ENCODE measurements at places on chromosomes 3 and 15. TPM values are rescaled to one million over a fixed set of nuclear protein-coding genes. Genes with fewer than 3 reads are reported as not detected.

GRCh38 chr3:179599531-179599930 lies 4.9 kb downstream of the MRPL47 start:
- H3K4me3 ChIP-seq, result no peak overlapping the region
- no peak for DNase-seq
- peaks cover 12% of the 10 kb centered on the region for H3K4me1 ChIP-seq

GRCh38 chr15:91408476-91409076 lies 308.5 kb downstream of the SV2B start:
- H3K27ac ChIP-seq, result no peak overlapping the region
- peak; percentile 58 for DNase-seq
- H3K27me3 ChIP-seq, result no peaks in the 10 kb centered on the region
- H3K36me3 ChIP-seq, result no peaks in the 10 kb centered on the region

- no peak overlapping the region for H3K27ac ChIP-seq
- H3K36me3 ChIP-seq, result no peaks in the 10 kb centered on the region
- no peak for DNase-seq
- no peaks in the 10 kb centered on the region for H3K27me3 ChIP-seq
- H3K4me3 ChIP-seq, result no peak overlapping the region
- H3K4me1 ChIP-seq, result no peaks in the 10 kb centered on the region
These were observed 259.1 kb upstream of the ARPP21 start for GRCh38 chr3:35380196-35380595.

- no peaks in the 10 kb centered on the region for H3K36me3 ChIP-seq
- H3K27me3 ChIP-seq, result no peaks in the 10 kb centered on the region
- no peak overlapping the region for H3K27ac ChIP-seq
These were observed 18.6 kb upstream of the SLC2A2 start for GRCh38 chr3:171044835-171045793.

- H3K4me1 ChIP-seq, result peaks cover 33% of the 10 kb centered on the region
- no peaks in the 10 kb centered on the region for H3K36me3 ChIP-seq
- H3K27me3 ChIP-seq, result no peaks in the 10 kb centered on the region
These were observed 33.3 kb downstream of the PLD1 start for GRCh38 chr3:171776839-171777583.

DNA sequence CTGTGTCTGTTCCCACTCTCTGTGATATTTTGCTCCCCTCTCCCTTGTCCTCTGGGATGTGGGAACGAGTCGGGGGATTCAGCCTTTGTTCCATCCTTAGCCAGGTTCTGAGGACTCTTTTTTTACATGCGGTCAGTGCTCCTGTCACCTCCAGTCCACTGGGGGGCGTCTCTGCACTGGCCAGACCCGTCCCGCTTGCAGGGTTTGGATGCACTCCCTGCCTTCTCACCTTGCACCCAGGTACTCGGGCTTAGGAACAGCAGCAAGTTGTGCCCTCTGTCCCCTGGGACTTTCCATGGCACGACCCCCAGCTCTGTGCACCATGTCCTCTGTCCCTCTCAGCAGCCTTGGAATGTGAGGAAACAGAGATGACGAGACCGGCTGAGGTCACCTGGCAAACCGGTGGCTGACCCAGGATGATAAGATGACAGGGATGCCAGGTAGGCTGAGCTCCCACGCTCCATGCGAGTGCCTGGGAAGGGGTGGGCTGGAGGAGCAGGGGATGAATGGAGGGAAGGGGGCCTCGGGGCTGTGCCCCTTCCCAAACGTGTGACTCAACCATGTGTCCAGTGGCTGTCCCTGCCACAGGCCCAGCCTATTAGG lies 27.3 kb upstream of the FGD5 start:
- peaks cover 4% of the 10 kb centered on the region for H3K4me1 ChIP-seq
- peak; percentile 71 for DNase-seq
- H3K4me3 ChIP-seq, result no peak overlapping the region

GRCh38 chr3:59407425-59407824 lies 357.6 kb upstream of the CFAP20DC start:
- no peak for DNase-seq
- no peaks in the 10 kb centered on the region for H3K36me3 ChIP-seq
- H3K27me3 ChIP-seq, result no peaks in the 10 kb centered on the region
- no peak overlapping the region for H3K27ac ChIP-seq
- H3K4me3 ChIP-seq, result no peak overlapping the region

- no peak overlapping the region for H3K4me3 ChIP-seq
- H3K27me3 ChIP-seq, result no peaks in the 10 kb centered on the region
- no peak for DNase-seq
- no peaks in the 10 kb centered on the region for H3K36me3 ChIP-seq
- no peak overlapping the region for H3K27ac ChIP-seq
- no peaks in the 10 kb centered on the region for H3K4me1 ChIP-seq
These were observed 175.1 kb downstream of the MFSD1 start for GRCh38 chr3:158976966-158977365.

DNA sequence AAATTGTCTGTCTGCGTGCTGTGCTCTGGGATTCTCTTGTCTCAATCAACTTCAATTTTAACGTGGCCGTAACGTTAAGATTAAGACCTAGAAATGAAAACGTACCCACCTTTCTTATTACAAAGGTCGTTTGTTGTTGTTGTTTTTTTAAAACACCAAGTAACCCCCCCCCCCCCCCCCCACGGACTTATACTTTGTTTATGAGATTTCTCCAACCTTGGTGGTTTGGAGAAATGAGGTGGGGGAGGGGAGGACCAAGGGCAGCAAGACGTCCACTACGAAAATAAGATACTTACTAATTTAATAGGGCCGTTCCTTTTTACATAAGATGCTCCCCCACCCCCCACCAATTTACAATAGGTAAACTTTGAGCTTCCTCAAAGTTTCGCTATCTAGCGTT lies 244.4 kb upstream of the TOPAZ1 start:
- no peak overlapping the region for H3K4me3 ChIP-seq
- no peaks in the 10 kb centered on the region for H3K36me3 ChIP-seq
- no peak for DNase-seq
- H3K4me1 ChIP-seq, result peaks cover 50% of the 10 kb centered on the region
- H3K27me3 ChIP-seq, result peaks cover 100% of the 10 kb centered on the region

DNA sequence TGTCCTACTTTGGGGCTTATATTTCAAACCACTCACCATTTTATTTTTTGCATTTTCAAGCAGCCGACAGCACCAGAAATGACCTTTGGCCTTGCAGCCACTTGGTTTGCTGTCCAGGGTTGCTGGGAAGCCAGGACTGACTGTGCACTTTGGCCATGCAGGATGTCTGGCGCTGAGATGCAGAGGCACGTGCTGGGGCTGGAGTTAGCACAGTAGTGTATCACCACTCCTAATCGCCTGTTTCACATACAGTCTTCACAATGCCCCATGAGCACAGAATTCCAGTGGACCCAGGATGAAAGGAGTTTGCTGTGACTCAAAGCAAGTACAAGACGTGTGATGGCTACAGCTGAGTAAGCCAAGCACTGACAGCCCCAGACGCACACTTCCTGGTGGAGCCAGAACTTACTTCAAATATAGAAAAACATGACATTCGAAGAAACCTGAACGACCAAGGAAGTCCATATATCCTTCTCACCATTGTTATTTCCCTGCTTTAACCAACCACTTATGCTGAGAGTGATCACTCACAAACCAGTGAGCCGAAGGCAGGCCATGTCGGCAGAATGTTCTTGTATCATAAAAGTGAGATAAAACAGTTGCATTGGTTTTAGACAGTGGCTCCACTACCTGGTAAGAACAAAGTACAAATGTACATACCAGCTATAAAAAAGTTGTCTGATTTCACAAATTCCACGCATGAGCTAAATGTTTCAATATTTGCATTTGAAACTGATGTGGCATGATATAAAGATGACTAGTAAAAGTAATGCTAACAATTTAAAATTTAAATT lies 16.0 kb downstream of the OCA2 start:
- H3K27me3 ChIP-seq, result no peaks in the 10 kb centered on the region
- H3K4me1 ChIP-seq, result no peaks in the 10 kb centered on the region
- DNase-seq, result no peak
- H3K36me3 ChIP-seq, result no peaks in the 10 kb centered on the region
- no peak overlapping the region for H3K4me3 ChIP-seq

- H3K27me3 ChIP-seq, result no peaks in the 10 kb centered on the region
- no peak overlapping the region for H3K4me3 ChIP-seq
- H3K36me3 ChIP-seq, result no peaks in the 10 kb centered on the region
- H3K27ac ChIP-seq, result no peak overlapping the region
- no peak for DNase-seq
These were observed 129.5 kb downstream of the LIPC start for GRCh38 chr15:58561321-58561720.

GRCh38 chr15:70054884-70055387 lies 42.8 kb downstream of the TLE3 start:
- no peak for DNase-seq
- H3K27me3 ChIP-seq, result no peaks in the 10 kb centered on the region
- no peak overlapping the region for H3K4me3 ChIP-seq
- no peaks in the 10 kb centered on the region for H3K4me1 ChIP-seq
- no peak overlapping the region for H3K27ac ChIP-seq
- no peaks in the 10 kb centered on the region for H3K36me3 ChIP-seq

DNA sequence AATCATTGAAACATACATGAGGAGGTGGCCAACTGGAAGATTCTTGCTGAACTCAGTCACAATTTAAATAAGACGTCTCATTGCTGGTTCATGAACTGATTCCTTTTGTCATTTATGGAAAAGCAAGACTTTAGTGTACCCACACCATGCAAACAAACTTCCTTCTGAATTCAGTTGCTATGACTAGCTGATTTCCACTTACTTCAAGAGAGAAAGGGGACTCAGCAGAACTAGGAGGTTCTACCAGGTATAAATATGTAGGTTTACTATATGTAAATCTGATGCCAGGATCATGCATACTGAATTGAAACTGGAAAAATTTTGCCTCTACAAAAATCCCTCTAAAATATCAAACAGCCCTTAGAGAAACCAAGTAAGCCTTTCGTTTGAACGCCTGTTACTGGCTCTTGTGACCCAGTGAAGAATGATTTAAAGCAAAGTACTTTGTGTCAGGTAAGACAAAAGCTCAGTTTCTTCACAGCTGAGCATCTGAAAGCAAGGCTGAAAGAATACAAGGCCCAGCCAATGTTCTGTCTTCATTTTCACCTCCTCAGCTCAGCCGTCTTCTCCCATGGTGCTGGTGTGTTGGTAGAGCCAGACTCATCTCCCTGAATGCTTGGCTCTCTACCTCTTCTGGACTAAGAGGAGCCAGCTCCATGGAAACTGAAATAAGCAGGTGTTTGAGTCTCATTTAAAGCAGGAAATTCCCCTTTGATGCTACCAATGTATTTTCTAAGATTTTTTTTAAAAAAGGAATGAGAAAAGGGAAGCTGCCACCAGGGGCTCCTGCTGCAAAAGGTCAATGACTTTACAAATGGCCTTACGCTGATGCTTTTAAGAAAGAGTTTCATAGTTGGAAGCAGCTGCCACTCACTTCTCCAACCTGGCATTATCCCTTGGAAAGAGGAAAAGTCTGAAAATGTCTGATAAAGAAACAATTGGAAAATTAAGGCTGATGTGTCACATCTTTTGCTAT lies 301.6 kb downstream of the EFHB start:
- H3K36me3 ChIP-seq, result no peaks in the 10 kb centered on the region
- H3K4me3 ChIP-seq, result no peak overlapping the region
- H3K27ac ChIP-seq, result no peak overlapping the region
- no peaks in the 10 kb centered on the region for H3K4me1 ChIP-seq
- DNase-seq, result no peak
- no peaks in the 10 kb centered on the region for H3K27me3 ChIP-seq

DNA sequence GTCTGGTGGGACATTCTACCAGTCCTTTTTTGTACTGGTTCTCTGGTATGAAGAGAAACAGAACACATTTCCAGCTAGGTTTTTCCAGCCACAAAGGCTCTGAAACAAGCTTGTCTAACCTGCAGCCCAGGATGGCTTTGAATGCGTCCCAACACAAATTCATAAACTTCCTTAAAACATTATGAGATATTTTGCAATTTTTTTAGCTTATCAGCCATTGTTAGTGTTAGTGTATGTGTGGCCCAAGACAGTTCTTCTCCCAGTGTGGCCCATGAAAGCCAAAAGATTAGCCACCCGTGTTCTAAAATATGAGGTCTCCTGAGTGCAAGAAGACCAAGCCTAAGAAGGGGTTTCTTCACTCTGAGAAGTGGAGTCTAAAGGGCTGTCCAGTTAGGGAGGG lies 18.4 kb upstream of the TIMP4 start:
- H3K36me3 ChIP-seq, result no peaks in the 10 kb centered on the region
- peak overlapping the region; percentile 80 for H3K27ac ChIP-seq
- H3K27me3 ChIP-seq, result no peaks in the 10 kb centered on the region
- H3K4me3 ChIP-seq, result no peak overlapping the region
- no peak for DNase-seq
- H3K4me1 ChIP-seq, result peaks cover 53% of the 10 kb centered on the region

DNA sequence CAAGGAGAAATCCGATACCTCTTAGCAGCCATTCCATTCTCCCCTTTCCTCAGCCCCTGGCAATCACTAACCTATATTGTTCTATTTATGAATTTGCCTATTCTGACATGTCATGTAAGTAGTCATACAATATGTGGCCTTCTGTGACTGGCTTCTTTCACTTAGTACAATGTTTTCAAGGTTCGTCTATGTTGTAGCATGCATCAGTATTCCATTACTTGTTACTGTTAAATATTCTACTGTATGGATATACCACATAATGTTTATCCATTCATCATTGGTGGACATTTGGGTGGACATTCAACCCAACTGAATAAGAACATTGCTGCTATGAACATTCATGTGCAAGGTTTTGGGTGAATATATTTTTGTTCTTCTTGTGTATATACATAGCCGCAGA lies 23.4 kb downstream of the ADAMTS9 start:
- peaks cover 13% of the 10 kb centered on the region for H3K4me1 ChIP-seq
- H3K27me3 ChIP-seq, result no peaks in the 10 kb centered on the region
- no peak overlapping the region for H3K27ac ChIP-seq
- peaks cover 8% of the 10 kb centered on the region for H3K36me3 ChIP-seq
- H3K4me3 ChIP-seq, result no peak overlapping the region

Gene EMC7
- 87.5 TPM for total RNA-seq

Gene CRABP1
- total RNA-seq, result not detected

Gene PODXL2
- 12.3 TPM for total RNA-seq

Gene MGLL
- 214 TPM for total RNA-seq

Gene SERPINI2
- not detected for total RNA-seq

Gene RAB8B
- 45.1 TPM for total RNA-seq

Gene RPUSD3
- 29.6 TPM for total RNA-seq

All from left lung (tissue), 14 donors.